ENCODE measurements at places on chromosomes 7 and 10. TPM values are rescaled to one million over a fixed set of nuclear protein-coding genes. Genes with fewer than 3 reads are reported as not detected.

The NKX1-2 gene
- 0.36 TPM for total RNA-seq

The HTR5A gene
- total RNA-seq = not detected

The EPO gene
- total RNA-seq = not detected

The MPP7 gene
- 8.3 TPM for total RNA-seq

The VPS37D gene
- 1.4 TPM for total RNA-seq

The ITPRIP gene
- total RNA-seq = 5.6 TPM

The TMEM168 gene
- total RNA-seq = 3.1 TPM

The ASB15 gene
- total RNA-seq = not detected

The TSPAN12 gene
- total RNA-seq = not detected

The DPYSL4 gene
- 22.3 TPM for total RNA-seq

The INPP5F gene
- total RNA-seq = 7.1 TPM

The LGI1 gene
- total RNA-seq = not detected

The C10orf62 gene
- not detected for total RNA-seq

The ASB4 gene
- total RNA-seq = not detected

The COL1A2 gene
- 218 TPM for total RNA-seq

The GNGT1 gene
- total RNA-seq = not detected

The SEMA3E gene
- total RNA-seq = not detected

The DNAJB9 gene
- 13.9 TPM for total RNA-seq

The ANKRD22 gene
- total RNA-seq = not detected

The TFPI2 gene
- 1.7 TPM for total RNA-seq

The TMEM229A gene
- not detected for total RNA-seq

The PLEKHS1 gene
- not detected for total RNA-seq

The SLC16A12 gene
- not detected for total RNA-seq

The BAIAP2L1 gene
- 9.6 TPM for total RNA-seq

The ENO4 gene
- total RNA-seq = 0.69 TPM

The OPN1SW gene
- total RNA-seq = not detected

The TMEM236 gene
- not detected for total RNA-seq

The ARHGEF35 gene
- total RNA-seq = 0.76 TPM

The ASCC1 gene
- 12.6 TPM for total RNA-seq

The ANKRD2 gene
- total RNA-seq = not detected

The C10orf88 gene
- total RNA-seq = 3.5 TPM

The H2AZ2 gene
- total RNA-seq = 425 TPM

The ITIH5 gene
- not detected for total RNA-seq

The SPAM1 gene
- not detected for total RNA-seq

The ARID5B gene
- total RNA-seq = 15.3 TPM

The PSD gene
- total RNA-seq = not detected

The FGL2 gene
- total RNA-seq = not detected

The TMEM176B gene
- total RNA-seq = 0.23 TPM

The TLX1 gene
- total RNA-seq = not detected

The TFEC gene
- not detected for total RNA-seq

The TUBB8 gene
- not detected for total RNA-seq

The INMT gene
- 0.03 TPM for total RNA-seq
